ENCODE measurements at places on chromosomes 1 and 21.

DNA sequence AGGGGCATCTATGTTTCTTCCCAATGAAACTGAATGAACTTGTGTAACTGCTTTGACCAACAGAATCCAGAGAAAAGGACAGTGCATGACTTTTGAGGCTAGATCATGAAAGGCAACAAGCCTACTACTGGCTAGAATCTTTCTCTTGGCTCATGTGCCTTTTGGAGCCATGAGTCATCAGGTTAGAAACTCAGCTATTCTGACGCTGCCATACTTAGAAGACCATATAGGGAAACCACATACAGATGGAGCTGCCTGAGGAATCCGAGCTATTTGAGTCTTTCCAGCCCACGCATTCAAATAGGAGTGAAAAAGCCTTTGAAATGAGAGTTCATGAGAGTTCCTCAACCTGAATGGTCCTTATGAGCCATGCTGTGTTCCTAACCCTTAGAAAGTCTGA, 738.5 kb upstream of the CHRM3 start:
- DNase-seq, result no peak

DNA sequence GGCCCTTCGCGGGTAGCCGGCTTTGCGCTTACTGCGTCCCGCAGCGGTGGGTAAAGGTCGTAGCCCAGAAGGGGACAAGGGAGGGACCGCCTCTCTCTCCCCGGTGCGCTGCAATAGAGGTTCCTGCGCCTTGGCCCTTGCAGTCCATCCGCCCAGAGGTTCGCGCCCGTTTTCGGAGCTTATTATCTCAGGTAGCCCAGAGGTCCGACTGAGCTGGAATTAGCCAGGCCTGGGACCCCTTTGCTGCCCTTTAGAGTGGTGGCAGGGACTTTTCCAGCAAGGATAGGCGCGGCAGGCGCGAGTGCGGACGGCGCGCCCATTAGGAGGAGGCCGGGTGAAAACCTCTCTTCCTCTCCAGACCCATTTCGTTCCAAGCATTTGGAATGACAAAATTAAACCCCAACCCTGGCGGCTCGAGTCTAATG, 5.0 kb downstream of the LHX4 start:
- DNase-seq, result no peak

DNA sequence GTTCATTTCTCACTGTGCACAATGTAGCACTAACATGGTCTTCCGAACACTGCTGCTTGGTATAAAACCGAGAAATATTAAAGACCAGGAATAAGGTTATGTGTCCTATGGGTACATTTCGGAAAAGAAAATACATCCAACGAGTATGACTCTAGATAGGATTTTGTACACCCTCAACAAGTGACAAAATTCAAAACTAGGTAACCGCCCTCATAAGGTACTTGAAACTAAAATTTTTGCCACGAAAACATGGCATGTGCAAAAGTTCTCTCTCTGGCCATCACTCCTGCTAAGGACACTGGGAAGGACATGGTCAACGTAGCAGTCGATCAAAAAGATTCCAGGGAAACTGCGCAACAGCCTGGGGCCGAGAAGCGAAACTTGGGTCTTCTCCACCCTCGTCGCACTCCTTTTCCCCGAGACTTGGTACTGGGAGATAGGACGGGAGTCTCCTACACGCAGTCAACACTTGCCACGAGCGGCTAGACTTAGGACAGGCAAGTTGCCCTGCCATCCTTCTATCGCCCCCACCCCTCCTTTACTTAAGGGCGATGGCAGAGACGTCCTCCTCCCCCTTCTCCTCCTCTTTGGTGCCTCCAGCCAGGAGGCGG, 338 bp upstream of the TOR1AIP1 start:
- no peak for DNase-seq

GRCh38 chr1:81439046-81439823, 361.5 kb upstream of the ADGRL2 start:
- DNase-seq, result no peak

- DNase-seq, result peak; percentile 23
These were observed 32.3 kb upstream of the LBR start for GRCh38 chr1:225460021-225460736.

GRCh38 chr1:25186161-25187007, 45.9 kb downstream of the SYF2 start:
- DNase-seq, result no peak

- no peak for DNase-seq
These were observed 554.1 kb upstream of the OLFM3 start for GRCh38 chr1:102550729-102551384.

DNA sequence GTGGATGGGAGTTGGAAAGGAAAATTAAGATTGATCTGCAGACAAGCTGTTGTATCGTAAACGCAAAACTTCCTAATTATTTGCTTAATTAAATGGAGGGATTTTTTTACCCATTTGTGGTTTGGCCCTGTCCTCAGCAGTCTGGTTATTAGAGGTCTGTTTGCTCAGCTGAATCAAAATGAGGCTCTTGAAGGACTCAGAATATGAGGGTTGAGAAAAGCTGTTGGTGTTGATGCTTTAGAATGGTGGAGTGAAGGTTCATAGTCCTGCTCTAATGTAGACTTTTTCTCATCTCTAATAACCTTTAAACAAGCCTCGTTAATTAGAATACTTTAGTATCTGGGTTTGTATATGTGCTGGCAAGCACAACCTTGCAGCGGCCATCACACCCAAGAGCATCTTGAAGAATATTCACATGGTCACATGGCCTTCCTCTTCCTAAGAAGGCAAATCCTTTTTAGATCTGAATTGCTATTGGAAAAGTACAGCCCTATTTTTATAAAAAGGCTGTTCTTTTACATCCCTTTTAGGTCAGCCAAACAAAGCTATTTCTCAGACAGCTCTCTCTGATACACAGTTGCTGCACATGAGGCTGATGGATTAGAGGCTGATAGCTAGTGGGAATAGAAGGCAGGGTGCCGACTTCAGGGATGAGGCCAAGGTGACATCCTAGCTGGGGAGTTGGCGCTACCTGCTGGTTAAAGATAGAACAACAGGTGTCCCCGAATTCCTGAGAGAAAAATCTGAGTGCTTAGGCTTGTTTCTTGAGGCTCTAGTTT, 53.8 kb downstream of the MACF1 start:
- peak; percentile 74 for DNase-seq

- no peak for DNase-seq
These were observed 20.0 kb upstream of the EPHA2 start for GRCh38 chr1:16175610-16176553.
